Stimulated activated CD4-positive, alpha-beta T cell treated with anti-CD3 and anti-CD28 coated beads, Interleukin-4, amount 100 ng/mL, for 4 hours (primary cell): ENCODE measurements at places on chromosomes 3 and 15.

DNA sequence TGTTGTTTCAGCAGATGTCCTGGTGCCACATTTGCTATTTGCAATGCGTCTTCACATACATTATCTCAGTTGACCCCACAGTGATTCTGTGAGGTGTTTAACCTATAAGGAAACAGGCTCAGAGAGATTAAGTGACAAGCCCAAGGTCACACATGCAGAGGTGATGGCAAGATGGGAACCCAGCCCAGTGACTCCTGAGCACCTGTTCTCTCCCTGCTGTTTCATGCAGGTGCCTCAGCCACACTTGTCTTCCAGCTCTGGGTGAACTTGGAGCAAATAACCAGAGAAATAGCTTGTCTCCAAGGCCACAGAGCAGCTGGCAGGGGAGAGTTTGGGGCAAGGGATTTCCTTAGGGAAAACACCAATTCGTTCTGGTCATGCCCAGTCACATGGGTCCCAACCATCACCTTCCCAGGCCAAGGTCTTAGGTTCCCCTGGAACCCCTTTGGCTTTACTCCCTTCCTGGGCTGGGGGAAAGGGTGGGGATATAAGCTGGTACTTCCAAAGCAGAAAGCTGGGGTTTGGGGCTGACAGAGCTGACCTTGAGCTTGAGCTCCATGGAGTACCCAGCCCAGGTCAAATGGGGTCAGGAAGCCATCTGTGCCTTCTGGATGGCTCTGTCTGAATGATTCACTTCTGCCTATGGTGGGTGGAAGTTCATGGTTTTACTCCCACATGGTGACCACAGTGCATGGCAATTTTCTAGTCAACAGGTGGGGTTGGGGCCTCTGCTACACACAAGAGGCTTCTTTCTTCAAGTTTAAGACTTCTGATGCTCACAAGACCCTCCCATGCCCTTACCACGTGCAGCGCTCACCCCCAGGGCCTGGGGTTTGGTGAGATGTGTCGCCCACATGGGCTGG, 22.4 kb downstream of the LIPC start:
- peak; percentile 64 for DNase-seq

DNA sequence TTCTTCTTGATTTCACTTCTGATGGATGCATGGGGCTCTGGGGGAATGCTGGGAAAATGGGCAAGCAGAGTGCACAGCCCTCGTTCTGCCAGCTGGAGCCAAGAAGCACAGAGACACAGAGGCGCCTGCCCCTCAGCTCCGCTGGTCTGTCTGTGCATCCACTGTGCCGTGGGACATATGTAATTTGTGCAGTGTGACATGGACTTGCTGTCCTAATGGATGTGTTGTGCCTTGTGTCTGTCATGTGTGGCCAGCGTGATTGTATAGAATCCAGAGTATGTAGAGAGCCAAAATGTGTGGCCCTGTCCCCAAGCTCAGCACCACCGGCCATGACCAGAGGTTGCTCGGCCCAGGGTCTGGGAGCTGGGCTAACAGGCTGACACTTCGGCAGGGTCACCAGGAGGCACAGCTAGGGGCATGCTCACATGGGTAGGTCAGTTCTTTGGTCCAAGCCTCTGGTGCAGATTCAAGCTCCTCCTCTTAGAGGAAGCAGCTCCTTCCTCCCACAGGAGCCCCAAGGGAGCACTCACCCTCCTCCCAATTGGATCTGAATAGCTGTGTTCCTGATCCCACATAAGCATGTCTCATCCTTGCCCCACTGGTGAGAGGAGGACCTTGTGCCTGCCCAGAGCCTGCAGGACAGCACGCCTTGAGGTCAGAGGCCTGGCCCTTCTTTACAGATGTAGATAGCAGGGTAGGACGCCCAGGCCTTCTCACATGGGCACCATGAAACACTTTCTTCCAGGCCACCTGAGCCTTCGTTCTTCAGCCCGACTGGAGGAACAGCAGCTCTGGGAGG, 100.8 kb upstream of the ABHD17C start:
- no peak for DNase-seq

GRCh38 chr3:71991046-71991445, 206.1 kb upstream of the PROK2 start:
- DNase-seq = no peak

DNA sequence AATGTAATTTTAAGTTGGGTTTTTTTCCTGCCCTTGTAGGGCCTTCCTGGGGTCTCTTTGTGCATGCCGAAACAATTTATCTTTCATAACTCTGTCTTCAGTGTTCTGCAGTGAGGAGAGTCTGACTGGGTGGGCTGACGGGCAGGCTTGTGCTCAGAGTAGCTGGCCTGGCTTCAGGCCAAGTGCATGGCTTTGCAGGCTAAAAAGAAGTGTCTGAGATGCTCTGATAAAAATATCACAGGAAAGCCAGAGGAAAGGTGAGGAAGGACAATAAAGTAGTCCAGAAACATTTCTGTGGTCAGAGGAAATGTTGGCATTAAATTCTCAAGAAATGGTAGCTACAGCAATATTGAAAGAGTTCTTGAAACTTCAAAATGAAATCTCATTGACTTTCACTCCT, 25.5 kb downstream of the ST3GAL6 start:
- DNase-seq = no peak

GRCh38 chr15:82062479-82063454, 16.9 kb upstream of the MEX3B start:
- DNase-seq = no peak

GRCh38 chr3:119660474-119661440, at the start of gene POPDC2:
Gene POPDC2 (minus strand): TSS chr3:119660589. CDS start chr3:119660423, 166 bp downstream.
- no peak for DNase-seq

GRCh38 chr15:60479361-60480110, 594 bp upstream of the ICE2 start:
- no peak for DNase-seq

DNA sequence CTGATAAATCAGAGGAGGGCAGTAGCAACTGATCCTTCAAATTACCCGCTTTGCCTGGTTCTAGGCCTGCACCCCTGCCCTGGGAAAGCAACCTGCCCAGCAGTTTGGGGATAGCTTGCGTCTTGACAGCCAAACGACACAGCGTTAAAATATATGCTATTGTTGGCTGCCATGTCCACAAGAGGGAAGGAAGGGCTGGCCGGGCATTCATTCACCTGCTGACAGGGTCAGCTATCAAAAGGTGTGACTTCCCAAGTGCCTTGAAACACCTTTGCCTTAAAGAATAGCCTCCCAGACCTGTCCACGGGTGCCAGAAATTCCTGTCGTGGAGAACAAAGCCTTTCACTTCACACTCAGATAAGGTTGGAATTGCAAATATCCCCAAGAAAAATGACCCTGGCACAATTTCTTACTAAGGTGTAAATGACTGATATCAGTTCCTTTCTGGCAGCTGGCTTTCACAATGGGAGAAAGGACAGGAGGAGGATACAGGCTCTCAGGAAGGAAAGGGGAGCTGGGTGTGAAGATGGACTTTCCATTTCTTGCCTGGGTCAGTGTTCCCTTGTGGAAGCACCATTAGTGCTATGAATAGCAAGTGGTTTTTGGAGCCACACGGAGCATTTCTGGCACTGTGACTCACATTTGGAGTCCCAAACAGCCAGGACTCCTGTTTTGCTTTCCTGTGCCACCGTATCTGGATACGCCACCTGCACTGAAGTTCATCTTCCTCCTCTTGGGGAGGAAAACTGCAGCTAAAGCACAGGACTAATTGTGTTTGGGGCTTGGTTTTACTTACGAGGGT, 19.2 kb downstream of the ALDH1A3 start:
- no peak for DNase-seq

- no peak for DNase-seq
These were observed 75.1 kb downstream of the ARRDC4 start for GRCh38 chr15:98035577-98036010.

- DNase-seq = no peak
These were observed 2.4 kb downstream of the PLXNA1 start for GRCh38 chr3:126985132-126985985.

GRCh38 chr3:107928084-107928445, 162.8 kb downstream of the CD47 start:
- DNase-seq = no peak

GRCh38 chr3:37766797-37767776, 94.6 kb upstream of the CTDSPL start:
- no peak for DNase-seq
